Right atrium auricular region (tissue), 2 donors: ENCODE measurements at places on chromosomes 4 and X.

DNA sequence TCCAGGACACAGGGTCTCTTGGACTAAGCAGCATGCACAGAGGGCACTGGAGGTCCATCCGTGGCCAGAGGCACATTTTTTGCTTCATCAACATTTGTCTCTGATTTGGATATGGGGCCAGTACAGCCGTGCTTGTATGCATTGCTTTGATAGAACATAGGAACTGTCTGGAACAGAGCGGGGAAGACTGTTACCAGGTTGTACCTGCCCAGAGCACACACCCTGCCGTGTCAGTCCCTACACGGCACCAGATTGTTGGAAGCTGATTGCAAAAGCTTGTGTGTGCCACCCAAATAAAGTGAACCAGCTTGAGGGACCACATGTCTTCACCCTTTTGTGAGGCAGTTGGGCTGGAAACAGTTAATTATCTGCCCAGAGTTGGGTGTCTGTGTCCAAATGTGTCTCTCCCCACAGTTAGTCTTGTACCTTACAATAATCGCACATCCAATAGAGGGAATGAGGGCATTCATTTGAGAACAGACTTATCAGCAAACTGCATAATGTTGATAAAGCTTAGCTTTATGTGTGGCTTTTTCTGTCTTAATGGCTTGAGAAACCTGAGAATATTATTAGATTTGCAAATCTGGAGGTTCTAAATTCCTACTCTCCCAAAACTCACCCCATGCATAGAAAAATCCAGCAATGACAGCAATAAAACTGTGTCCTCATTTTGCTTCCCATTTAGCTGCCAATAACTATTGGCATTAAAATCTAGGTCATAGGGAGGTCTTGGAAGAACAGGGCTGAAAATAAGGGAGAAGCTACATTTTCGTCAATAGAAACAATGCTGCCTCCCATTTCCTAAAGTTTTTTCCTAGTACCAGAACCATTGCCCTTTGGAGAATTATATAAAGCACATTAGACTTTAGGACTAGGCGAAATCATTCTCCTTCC, 21.2 kb downstream of the KLF3 start:
- no peak for DNase-seq

DNA sequence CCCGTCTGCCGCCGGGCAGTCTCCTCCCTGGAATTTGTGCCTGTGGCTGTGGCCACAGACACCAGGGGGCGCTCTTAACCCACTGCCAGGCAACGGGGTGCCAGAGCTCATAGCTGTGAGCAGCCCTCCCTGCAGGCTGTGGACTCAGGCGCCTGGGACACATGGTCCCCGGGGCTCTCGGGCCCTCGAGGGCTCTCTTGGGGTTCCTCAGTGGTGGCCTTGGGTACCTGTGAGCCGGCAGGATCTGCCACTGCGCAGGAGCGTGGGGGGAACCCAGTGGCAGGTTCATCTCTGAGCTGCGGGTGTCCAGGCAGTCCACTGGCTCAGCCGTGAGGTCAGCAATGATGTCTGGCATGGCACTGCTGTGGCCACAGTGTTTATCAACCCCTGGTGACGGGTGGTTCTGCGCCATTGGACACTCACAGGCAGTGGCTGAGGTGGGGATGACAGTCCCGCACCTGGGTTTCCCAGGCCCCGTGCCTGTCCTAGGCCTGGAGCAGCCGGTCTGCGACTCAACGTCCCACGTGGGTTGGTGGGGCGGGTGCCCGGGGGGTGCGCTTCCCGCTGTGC, 37.2 kb downstream of the PCGF3 start:
- DNase-seq: peak; percentile 67

DNA sequence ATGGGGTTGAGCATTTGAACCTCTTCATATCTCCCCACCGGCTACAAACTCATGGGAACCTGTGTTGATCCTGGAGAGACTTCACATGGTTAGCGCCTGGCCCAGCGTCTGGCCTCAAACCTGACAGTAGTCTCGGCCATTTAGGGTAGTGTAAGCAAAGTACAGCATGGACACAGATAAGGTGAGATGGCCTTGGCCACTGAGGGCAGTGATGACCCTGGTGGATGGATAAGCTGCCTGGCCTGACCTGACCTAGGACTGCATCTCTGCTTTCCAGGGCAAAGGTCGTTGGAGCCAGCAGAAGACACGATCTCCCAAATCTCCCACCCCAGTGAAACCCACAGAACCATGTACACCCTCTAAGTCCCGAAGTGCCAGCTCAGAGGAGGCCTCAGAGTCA, 51.7 kb downstream of the BCORL1 start:
- no peak for DNase-seq

GRCh38 chr4:53465281-53465680, 87.8 kb downstream of the FIP1L1 start:
- DNase-seq: no peak

GRCh38 chr4:57071326-57071725, 38.9 kb downstream of the IGFBP7 start:
- no peak for DNase-seq
